ENCODE measurements at places on chromosomes 4 and X.
A peak's percentile ranks its signal among the peaks of the same experiment; 100 is the strongest.

- no peak for DNase-seq
Observed at GRCh38 chr4:95265814-95266740, 282.7 kb downstream of the UNC5C start.

DNA sequence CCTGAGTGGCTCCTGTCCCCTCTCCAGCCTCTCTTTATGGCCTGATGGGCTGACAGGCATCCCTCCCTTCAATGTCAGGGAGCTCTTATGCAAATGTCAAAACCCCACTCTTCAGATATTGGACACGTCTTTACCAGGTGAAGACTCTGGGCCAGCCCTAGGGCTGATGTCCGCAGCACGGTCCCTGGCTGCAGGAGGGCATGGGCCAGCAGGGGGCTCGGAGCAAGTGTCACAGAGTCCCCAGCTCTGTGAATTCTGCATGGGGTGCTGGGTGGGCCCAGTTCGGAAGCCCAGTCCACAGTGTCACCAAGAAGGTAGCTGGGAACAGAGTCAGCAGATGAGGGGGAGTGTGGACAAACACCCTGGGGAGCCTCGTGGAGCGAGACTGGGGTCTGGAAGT lies 39.6 kb upstream of the PSAPL1 start:
- no peak for DNase-seq

DNA sequence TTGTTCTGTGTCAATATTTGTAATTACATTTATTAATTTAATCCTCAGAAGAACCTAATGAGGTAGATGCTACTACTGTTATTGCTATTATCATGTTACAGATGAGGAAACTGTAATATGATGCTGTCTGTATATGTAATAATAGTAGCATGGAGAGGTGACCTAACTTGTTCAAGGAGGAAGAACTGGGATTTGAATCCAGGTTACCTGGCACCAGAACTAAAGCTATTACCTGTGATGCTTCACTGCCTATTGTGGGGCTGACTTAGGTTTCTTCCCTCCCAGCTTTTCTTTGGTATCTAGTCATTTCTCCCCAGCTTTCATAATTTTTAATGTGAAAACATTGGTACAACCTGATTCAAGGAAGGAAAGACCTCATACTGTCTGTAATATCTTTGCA lies 43.6 kb downstream of the RAPGEF2 start:
- no peak for DNase-seq

- no peak for DNase-seq
Observed at GRCh38 chr4:48623182-48623780, 133.2 kb downstream of the ZAR1 start.

DNA sequence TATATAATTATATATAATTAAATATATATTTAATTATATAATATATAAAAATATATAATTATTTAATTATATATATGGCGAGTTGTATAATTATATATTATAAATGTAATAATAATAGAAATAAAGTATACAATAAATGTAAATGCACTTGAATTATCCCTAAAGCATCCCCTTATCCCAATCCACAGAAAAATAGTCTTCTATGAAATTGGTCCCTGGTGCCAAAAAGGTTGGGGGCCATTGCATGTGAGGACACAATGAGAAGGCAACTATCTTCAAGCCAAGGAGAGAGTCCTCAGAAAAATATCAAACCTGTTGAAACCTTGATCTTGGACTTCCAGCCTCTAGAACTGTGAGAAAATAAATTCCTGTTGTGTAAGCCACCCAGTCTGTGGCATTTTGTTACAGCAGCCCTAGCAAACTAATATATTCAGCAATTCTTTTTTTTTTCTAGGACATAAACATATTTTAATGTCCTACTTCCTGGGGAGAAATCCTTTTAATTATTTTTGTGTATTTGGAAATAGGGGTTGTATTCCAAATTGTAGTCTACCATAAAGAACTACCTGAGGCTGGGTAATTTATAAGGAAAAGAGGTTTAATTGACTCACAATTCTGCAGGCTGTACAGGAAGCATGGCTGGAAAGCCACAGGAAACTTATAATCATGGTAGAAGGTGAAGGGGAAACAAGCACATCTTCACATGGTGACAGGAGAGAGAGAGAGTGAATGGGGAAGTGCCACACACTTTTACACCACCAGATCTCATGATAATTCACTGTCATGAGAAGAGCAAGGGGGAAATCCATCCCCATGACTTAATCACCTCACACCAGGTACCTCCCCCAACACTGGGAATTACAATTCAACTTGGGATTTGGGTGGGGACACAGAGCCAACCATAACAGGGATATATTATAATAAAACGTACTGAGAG lies 22.9 kb upstream of the CXCL2 start:
- DNase-seq, result no peak

DNA sequence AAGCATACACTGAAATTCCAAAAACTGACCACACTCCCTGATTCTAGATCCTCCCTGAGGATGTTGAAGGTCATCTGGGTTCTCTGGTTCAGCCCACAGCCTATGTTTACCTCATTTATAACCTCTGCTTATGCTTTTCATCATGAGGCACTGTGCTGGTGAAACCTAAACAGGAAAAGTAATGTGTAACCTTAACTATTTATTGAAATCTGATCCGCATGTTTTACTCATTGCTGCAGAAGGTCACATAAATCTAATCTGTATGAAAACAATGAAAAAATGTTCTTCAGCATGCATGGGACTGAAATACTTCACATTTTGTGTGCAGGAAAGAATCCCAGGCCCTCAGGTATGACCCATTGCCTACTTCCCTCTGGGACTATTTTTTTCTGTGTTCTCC lies 30.3 kb downstream of the UCHL1 start:
- DNase-seq, result no peak

DNA sequence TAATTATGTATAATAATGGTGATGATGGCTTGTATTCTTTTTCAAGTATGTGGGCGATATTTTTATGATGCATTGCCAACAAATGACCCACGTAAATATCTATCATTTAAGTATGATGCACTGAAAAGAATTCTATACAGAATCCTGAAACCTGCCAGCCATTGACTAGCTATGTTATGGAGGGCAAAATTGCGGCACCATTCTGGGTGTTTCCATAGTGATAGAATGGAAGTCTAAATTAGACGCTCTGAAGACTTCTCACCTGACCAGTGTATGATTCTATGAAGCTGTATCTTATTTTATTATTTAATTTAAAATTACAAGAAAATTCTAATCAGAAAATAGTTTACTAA lies 677 bp upstream of the CENPC start:
- no peak for DNase-seq

DNA sequence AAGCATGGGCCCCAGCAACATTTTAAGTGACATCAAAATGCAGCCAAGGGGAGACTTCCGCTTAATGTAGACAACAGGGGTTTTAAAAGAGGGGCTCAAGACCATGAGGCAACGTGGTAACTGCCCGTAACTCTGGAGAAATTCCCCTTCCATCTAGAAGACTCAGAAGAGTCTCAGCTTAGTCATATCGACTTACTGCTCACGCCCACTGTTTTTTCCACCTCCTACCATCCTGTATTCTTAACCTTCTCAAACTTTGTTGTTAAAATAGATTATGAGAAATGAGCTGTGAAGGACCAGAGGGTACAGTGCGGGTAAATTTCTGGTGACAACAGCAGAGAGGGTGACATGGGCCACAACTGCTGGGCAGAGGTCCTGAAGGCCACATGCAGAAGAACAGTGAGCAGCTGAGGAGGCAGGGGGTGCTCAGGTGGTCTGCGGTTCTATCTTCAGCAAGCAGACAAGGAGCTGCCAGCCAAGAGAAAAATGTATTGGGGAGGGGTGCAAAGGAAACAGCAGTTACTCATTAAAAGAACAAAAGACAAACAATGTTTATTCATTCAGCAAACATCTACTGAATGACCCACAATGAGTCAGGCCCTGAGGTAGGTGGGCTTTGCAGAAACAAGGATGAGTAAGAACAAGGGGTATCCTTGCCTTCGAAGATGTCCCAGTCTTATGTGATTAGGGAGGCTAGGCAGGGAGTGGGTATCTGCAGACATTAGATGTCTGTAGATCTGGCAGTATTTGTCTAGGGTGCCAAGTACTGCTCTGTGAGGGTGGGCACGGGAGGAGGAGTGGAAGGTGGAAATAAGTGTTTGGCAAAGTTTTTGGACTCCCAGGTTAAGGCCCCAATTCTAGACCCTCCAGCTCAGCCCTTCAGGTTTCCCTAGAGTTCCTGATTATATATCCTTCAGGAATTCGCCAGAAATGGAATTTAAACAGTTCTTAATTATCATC lies 175.3 kb downstream of the TSPAN5 start:
- no peak for DNase-seq

- DNase-seq, result peak; percentile 53
Observed at GRCh38 chrX:49139713-49140112, 16.2 kb upstream of the GPKOW start.

DNA sequence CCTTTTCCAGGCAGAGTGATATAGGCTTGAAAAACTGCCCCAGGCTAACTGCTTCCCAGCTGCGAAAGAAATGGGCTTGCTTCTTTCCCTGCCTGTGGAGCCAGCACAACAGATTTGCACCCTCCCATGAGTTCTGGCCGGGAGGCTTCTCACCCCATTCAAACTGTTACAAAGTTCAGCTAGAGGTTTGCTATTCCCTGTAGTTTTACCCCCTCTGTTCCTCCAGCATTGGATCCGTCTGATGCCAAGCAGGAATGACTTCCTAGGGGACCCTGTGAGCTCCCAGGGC lies 87.6 kb upstream of the NDST4 start:
- DNase-seq, result no peak

DNA sequence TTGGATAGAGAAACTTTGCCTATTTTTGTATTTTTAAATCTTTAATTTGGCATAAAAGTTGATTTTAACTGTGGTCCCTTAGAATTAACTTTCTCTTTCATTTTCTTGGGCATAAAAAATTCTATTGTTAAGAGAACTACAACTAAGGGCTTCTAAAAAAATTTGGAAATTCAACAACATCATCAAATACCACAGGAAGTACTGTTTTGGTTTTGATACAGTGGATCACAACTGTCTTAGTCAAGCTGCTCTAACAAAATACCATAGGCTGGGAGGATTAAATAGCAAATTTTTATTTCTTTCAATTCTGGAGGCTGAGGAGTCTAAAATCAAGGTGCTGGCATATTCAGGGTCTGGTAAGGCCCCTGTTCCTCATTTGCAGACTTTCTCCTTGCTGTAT lies 19.9 kb upstream of the NPFFR2 start:
- DNase-seq, result no peak

DNA sequence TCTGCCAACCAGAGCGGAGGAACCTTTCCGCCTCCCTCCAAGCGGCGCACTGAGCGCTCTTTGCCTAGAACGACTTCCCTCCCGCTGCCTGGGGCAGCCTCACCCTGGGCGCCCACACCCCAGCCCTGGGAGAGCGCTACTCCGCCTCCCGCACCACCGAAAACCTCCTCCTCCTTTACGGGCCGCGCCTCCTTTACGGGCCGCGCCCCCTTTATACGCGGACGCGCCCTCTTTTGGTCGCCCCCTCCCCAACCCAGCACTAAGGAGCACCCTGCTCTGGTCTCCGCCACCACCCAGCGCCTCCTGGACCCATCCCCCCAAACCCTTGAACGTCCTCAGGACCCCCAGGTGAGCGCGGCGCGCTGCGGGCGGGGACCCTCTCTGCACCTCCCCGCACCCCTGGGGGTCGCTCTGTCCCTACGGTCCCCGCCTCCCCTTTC lies 586 bp upstream of the NSG1 start:
- no peak for DNase-seq

GRCh38 chr4:10629394-10629793 lies 55.2 kb downstream of the CLNK start:
- peak; percentile 22 for DNase-seq

DNA sequence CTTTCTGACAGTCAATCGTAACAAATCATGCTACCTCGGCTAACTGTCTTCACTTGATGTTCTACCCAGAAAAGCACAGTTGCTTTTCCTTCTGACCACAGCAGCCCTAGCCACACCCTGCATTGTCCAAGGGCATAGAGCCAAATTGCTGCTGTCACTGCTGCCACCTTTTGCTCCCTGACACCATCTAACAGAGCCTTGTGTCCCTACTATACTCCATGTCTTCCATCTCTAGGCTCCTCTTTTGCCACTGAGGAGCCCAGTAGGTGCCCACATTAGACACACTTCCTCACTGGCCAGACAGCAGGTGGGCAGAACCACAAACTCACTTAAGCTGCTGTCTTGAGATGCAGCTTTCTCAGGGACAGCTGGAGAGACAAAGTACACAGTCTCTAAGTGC lies 91.4 kb downstream of the ANXA3 start:
- peak; percentile 30 for DNase-seq

GRCh38 chr4:21117541-21118180 lies 417.4 kb downstream of the PACRGL start:
- no peak for DNase-seq

GRCh38 chr4:186624951-186625350 lies 69.6 kb upstream of the MTNR1A start:
- DNase-seq, result no peak

DNA sequence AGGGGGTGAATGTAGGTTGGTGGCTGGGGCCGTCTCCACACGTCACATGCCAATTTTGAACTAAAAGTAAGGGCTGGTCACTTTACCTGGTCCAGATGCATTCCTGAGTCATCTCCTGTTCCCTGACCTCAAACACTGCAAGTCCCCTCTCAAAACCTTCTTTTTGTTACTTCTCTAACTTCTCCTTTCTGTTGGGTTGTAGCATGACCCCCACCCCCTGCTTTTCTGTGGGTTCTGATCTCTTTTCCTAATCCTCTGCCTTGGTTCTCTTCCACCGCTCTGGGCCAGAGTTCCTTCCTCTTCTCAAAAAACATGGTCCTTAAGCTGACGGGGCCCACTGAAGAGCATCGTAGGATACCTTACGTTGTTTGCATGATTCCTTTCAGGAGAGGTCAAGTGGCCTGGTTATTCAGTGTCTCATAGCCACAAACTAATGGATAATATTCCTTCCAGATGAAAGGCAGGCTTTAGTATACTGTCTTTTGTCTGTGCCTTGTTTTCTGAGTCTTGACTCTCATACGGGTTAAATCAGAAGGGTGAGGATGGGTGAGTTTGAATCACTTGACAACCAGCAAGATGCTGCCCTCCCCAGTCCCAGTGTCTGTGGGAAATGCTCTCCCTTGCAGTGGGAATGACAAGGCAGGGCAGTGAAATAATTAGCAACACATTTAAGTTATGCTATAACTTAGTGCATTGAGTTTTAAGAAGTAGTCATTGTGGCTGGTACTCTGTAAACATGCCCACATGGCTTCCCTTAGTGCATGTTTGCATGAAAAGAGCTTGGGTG lies 15.1 kb downstream of the SMS start:
- DNase-seq, result peak; percentile 73

- DNase-seq, result peak; percentile 4
Observed at GRCh38 chrX:133838761-133839676, 146.4 kb downstream of the GPC3 start.

Measured in MV-4-11 (cell line).